ENCODE measurements at places on chromosomes 13 and 19.

GRCh38 chr19:33831825-33832224 is 35.2 kb downstream of the KCTD15 start:
- DNase-seq, result no peak

DNA sequence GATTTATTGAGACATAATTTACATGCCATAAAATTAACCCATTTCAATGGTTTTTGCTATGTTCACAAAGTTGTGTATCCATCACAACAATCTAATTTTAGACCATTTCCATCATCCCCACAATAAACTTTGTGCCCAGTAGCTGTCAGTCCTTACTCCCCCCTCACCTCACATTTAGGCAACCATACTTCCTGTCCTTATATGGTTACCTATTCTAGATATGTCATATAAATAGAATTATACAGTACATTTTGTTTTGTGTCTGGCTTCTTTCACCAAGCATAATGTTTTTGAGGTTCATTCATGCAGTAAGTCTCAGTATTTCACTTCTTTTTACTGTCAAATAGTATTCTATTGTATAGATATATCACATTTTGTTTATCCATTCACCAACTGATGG is 23.2 kb upstream of the RPL21 start:
- no peak for DNase-seq

GRCh38 chr19:23868630-23869029 is 46.1 kb upstream of the ZNF726 start:
- no peak for DNase-seq

DNA sequence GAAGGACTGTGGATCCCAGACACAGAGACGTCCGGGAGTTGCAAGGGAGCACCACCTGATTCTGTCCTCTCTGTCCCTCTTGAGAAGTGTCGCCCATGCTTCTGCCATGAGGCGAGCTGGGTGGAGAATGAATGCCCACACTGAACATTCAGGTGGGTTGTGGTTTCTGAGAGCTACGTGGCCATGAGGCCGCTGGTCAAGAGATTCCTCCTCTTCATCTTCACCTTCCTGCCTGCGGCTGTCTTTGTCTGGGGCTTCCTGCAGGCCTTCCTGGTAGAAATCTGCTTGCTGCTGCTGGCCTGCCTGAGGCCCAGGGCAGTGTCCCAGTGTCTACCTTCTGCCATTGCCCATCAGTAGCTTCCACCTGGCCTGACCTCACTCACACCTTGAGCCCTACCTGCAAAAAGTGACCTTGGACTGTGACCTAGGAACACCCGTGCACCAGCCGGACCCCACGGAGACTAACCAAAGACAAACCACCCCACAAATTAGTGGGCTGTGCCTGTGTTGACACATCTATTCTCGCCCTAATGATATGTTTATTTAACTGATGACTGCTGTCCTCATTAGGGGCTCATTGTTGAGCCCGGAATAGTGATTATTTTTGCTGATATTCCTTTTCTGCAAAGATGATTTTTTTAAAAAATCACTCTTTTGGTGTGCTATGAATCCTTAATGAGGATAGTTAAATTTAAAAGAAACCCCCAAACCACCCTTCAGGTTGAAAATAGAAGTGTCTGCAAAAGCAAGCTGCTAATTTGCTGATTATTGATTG is 38.7 kb upstream of the ZNF536 start:
- no peak for DNase-seq

GRCh38 chr19:18879579-18880373 is 16.2 kb downstream of the CERS1 start:
- no peak for DNase-seq

DNA sequence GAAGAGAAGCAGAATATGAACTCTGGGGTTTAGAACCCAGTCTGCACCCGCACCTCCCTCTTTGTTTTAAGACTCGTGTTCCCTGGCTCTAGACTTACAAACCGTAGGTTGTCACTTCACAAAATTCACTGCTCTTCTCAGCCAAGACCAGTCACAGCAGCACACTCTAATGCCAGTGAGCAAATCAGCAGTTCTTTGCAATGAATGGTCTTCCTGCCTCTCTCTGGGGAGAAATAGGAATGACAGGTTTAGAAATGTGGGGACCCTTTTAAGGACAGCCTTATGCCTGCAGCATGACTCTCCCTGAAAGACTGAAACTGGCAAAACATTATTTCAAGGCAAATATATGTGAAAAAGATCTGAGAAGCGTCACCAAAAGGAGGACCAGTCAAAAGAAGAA is 156.9 kb downstream of the KCTD15 start:
- DNase-seq, result no peak

DNA sequence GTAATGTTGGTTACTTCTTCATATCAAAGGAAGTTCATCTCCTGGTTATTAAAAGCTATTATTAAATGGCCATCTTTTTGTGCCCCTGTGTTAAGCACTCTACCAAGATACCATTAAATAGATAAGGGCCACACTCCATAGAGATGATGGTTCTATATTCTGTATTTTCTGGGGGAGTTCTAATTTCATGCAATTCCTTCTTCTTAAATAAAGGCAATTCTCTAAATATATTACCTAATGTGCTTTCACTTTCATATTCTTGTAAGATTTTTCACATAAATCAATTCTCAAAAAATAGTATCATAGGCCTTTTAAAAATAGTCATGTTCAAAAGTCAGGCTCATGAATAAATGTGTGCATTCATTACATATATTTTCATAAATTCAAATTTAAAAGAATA is 47.0 kb upstream of the USPL1 start:
- DNase-seq, result no peak

DNA sequence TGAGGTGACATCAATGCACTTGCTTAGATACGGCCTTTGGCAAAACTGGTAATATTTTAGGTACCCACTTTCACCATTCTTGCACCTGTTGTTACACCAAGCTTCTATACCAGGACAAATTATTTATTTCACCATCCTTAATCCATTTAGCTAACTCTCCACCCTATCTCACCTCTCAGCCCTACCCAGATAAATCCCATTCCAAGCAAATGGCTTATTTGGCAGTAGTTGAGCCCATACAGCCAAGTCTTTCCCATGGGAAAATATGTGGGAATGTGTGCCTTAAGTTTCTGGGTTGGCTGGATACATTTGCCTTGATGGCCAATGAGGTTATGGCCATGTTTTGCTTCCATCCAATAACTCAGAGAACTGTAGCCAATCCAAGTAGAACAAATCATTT is 551.9 kb downstream of the GPC6 start:
- no peak for DNase-seq

DNA sequence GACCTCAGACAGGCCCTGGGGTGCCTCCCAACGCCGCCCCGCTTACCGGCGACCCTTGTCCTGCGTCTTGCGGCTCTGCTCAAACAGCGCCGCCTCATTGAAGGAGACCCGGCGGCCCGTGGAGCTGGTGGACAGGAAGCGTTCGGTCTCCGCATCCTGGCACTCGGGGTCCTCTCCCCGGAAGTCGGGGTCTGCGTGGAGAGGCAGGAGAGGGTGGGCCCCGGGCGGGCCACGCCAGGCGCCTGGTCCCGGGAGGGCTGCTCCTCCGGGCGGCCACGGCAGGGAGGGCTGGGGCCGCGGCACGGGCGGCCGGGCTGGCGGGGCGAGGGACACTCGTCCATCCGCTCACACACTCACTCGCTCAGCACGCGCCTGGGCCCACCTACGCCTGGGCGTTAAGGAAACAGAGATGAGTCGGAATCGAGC is 2.8 kb downstream of the CBARP start:
- no peak for DNase-seq

DNA sequence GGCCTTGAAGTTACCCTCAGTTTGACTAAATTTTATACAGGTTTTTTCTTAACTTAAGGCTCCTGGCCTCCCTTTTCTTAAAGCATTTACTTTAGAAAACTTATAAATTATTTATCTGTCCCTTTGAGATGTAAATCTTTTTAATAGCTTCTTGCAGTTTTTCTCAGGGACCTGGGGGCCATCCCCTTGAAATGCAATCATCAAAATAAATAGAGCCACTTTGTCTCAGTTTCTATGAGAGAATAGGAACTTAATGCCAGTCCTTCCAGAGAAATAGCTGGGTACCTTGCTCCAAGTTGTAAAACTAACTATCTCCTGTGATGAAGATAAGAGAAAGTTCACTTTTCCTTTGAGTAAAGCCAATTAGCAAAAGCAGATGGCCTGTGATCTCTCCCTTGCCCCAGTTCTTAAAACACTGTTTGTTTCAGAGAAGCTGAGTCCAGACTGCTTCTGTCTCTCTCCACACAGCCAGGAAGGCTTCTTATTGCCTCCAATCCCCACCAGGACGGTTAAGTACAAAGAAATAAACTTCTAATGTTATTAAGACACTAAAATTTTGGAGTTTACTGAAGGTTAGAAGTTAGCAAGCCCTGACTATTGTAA is 913.1 kb downstream of the OLFM4 start:
- no peak for DNase-seq

GRCh38 chr13:51065372-51066090 is 45.5 kb downstream of the C13orf42 start:
- no peak for DNase-seq

- DNase-seq, result no peak
Measured at GRCh38 chr19:44640518-44640917, 3.2 kb upstream of the PVR start.

GRCh38 chr13:101930331-101930730 is 471.5 kb downstream of the FGF14 start:
- DNase-seq, result no peak

- DNase-seq, result peak; percentile 91
Measured at GRCh38 chr19:2123682-2124387, 27.1 kb downstream of the IZUMO4 start.

All from chondrocyte (in vitro differentiated cells).